ENCODE measurements at places on chromosomes 7 and 10. TPM values are rescaled to one million over a fixed set of nuclear protein-coding genes. Genes with fewer than 3 reads are reported as not detected.
A peak's percentile ranks its signal among the peaks of the same experiment; 100 is the strongest.

- H3K4me3 ChIP-seq, result no peak overlapping the region
- DNase-seq, result no peak
- H3K27ac ChIP-seq, result no peak overlapping the region
- H3K27me3 ChIP-seq, result peaks cover 3% of the 10 kb centered on the region
- no peaks in the 10 kb centered on the region for H3K4me1 ChIP-seq
These were observed 264.7 kb downstream of the BAMBI start for GRCh38 chr10:28942012-28942411.

DNA sequence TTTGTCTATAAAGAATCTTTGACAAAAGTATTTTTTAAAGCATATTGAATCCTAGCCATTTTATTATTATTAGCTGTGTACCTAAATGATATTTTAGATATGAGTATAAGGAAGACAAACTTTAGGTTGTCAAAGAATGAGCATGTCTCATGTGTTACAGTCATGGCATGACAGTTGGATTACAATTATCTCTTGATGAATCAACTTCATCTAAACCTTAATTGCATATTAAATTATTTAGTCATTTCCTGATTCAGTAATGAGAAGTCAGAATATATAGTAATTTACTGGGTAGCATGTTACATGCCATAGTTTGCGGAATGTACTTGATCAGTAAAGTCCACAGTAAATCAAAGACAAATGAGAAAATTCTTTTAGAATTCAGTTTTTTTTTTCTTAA is 59.2 kb downstream of the MAPK8 start:
- H3K27ac ChIP-seq, result no peak overlapping the region
- H3K36me3 ChIP-seq, result no peaks in the 10 kb centered on the region
- H3K4me3 ChIP-seq, result no peak overlapping the region
- H3K4me1 ChIP-seq, result peaks cover 3% of the 10 kb centered on the region
- no peak for DNase-seq

- H3K27ac ChIP-seq, result no peak overlapping the region
- no peak overlapping the region for H3K4me3 ChIP-seq
- peaks cover 19% of the 10 kb centered on the region for H3K4me1 ChIP-seq
- no peaks in the 10 kb centered on the region for H3K36me3 ChIP-seq
- H3K27me3 ChIP-seq, result peaks cover 2% of the 10 kb centered on the region
- DNase-seq, result no peak
These were observed 27.6 kb upstream of the SFMBT2 start for GRCh38 chr10:7438196-7438986.

DNA sequence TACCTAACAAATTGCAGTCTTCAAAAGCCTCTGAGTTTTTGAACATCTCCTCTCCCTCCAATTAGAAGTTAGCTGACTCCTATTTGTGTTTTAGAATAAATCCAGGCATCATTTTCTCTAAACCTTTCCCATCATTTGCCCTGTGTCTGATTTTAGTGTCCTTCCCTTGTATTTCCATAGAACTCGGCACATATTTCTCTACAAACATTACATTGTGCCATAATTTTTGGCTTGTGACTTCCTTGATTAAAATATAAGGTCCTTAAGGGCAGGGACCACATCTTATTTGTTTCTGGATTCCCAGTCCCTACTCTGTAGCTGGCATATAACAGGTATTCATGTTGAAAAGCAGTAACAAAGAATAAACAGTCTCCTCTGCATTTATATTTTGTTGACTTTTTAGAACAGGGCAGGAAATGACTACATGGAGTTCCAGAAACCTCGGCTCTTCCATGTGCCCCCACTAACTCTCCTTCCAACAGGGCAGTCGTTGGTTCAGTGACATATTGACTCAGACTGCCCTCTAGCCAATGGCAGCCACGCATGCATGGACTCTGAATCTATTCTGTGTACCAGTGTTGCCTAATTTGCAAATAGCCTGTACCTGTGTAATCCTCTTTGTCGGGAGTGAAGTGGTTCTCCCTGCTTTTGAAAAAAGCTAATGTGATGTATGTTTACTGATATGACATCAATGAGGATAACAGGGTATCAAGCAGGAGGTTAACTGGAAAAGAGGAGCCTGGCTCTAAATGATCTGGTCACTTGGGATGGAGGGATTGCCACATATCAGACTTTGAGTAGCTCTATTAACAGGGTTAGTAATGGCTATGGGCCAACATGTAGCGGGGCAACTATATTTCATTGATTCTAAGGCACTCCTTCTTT is 19.8 kb upstream of the CPN1 start:
- peaks cover 37% of the 10 kb centered on the region for H3K27me3 ChIP-seq
- H3K4me1 ChIP-seq, result no peaks in the 10 kb centered on the region
- H3K4me3 ChIP-seq, result no peak overlapping the region
- DNase-seq, result no peak
- no peak overlapping the region for H3K27ac ChIP-seq
- H3K36me3 ChIP-seq, result no peaks in the 10 kb centered on the region

DNA sequence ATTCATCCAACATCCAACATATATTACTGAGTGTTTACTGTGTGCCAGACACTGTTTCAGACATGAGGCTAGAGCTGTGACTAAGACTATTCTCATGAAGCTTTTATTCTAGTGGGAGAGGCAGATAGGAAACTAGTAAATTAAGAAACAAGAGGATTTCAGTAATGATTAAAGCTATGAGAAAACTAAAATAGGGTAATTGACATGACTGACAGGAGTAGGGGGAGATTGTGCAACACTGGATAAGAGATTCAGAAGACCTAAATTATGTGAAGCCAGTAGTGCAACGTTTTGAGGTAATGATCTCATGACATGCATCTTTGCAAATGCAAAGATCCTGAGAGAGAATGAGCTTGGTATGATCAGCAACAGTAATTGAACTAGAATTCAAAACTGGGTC is 48.6 kb upstream of the MKLN1 start:
- H3K4me3 ChIP-seq, result no peak overlapping the region
- no peak overlapping the region for H3K27ac ChIP-seq
- H3K27me3 ChIP-seq, result no peaks in the 10 kb centered on the region
- no peaks in the 10 kb centered on the region for H3K36me3 ChIP-seq
- DNase-seq, result no peak
- H3K4me1 ChIP-seq, result no peaks in the 10 kb centered on the region

MYH16 gene
- total RNA-seq, result not detected

GRCh38 chr10:59245686-59246085 is 69.2 kb downstream of the PHYHIPL start:
- no peak for DNase-seq
- no peaks in the 10 kb centered on the region for H3K4me1 ChIP-seq
- no peak overlapping the region for H3K4me3 ChIP-seq
- no peaks in the 10 kb centered on the region for H3K36me3 ChIP-seq
- no peaks in the 10 kb centered on the region for H3K27me3 ChIP-seq

LIPM gene
- not detected for total RNA-seq

- no peak overlapping the region for H3K27ac ChIP-seq
- no peaks in the 10 kb centered on the region for H3K36me3 ChIP-seq
- H3K27me3 ChIP-seq, result no peaks in the 10 kb centered on the region
- peaks cover 2% of the 10 kb centered on the region for H3K4me1 ChIP-seq
- H3K4me3 ChIP-seq, result no peak overlapping the region
- no peak for DNase-seq
These were observed 50.6 kb downstream of the MGMT start for GRCh38 chr10:129517680-129518057.

CLDN3 gene
- total RNA-seq, result not detected

DNA sequence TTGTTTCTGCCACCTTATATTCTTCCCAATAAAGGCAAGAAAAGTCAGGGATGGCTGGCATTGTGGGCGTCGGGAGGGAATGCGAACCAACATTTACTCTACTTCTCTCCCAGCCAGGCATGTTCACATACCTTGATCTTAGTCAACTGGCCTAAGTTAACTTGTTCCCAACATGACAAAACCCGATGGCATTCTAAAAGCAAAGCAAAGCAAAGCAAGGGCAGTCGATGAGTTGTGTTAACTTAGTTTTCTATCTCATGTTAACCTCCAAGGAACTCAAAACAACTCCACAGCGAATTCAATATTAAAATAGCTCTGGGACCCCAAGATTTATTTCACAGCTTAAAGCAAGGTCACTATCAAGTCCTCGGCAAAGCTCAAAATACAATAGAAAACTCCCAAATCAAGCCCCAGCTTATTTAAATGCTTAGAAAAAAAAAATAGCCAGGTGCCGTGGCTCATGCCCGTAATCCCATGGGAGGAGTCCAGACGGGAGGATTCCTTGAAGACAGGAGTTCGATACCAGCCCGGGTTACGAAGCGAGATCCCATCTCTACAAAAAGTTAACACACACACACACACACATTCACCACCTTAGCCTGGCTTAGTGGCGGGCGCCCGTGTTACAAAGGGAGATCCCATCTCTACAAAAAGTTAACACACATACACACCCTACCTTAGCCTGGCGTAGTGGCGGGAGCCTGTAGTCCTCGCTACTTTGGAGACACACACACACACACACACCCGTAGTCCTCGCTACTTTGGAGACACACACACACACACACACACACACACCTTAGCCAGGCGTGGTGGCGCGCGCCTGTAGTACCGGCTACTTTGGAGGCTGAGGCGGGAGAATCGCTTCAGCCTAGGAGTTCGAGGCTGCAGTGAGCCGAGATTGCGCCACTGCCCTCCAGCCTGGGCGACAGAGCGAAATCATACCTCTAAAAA is 901 bp upstream of the CCNY start:
- H3K4me3 ChIP-seq, result peak overlapping the region; percentile 89
- H3K27me3 ChIP-seq, result no peaks in the 10 kb centered on the region
- DNase-seq, result peak; percentile 38
- peak overlapping the region; percentile 87 for H3K27ac ChIP-seq

PLAC9 gene
- not detected for total RNA-seq

GRCh38 chr10:49498425-49498824 is 40.5 kb downstream of the ERCC6 start:
- no peak for DNase-seq
- no peak overlapping the region for H3K4me3 ChIP-seq
- no peaks in the 10 kb centered on the region for H3K27me3 ChIP-seq

DNA sequence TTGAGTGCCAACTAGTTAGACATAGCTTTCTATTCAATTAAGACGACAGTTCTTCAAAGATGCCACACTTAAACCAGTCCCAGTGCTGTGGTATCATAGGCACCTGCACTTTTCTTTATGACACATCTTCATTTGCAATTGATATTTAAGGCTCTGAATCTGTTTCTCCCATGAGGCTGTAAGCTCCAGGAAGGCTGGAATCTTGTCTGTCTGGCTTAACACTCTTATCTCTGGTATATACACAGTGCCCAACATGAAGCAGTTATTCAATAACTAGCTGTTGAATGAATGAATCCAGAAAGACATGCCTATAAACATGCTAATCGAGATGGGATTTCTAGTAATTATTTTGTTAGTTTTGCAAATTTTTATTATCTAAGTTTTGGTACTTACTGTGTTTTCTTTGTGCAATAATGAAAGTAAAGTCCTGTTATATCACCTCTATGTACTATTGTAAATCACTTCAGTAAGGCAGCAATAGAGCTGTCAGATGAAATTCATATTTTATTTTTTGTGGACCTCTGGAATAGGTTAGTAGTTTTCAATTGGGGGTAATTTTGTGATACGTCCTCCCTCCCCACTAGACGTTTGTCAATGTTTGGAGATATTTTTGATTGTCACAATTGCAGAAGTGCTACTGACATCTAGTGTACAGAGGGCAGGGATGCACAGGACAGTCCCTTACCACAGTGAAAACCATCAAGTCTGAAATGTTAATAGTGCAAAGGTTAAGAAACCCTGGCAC is 51.3 kb upstream of the STEAP4 start:
- H3K27ac ChIP-seq, result no peak overlapping the region
- peaks cover 17% of the 10 kb centered on the region for H3K27me3 ChIP-seq
- H3K36me3 ChIP-seq, result no peaks in the 10 kb centered on the region
- no peaks in the 10 kb centered on the region for H3K4me1 ChIP-seq

DNA sequence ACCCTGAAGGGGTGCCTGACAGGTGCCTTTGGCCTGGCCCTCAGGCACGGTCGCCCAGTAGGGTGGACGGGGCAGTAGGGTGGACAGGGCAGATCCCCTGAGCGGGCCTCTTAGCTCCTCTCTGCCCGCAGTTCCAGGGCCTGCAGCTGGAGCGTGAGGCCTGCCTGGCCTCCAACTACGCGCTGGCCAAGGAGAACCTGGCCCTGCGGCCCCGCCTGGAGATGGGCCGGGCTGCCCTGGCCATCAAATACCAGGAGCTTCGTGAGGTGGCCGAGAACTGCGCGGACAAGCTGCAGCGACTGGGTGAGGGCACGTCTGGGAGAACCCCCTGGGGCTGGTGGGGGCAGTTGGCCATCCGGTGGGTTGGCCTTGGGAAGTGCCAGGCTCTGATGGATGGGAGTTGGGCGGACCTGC is 1.7 kb downstream of the VPS37D start:
- peaks cover 33% of the 10 kb centered on the region for H3K27me3 ChIP-seq
- H3K36me3 ChIP-seq, result no peaks in the 10 kb centered on the region
- no peak overlapping the region for H3K27ac ChIP-seq
- DNase-seq, result no peak
- H3K4me1 ChIP-seq, result peaks cover 5% of the 10 kb centered on the region

DNA sequence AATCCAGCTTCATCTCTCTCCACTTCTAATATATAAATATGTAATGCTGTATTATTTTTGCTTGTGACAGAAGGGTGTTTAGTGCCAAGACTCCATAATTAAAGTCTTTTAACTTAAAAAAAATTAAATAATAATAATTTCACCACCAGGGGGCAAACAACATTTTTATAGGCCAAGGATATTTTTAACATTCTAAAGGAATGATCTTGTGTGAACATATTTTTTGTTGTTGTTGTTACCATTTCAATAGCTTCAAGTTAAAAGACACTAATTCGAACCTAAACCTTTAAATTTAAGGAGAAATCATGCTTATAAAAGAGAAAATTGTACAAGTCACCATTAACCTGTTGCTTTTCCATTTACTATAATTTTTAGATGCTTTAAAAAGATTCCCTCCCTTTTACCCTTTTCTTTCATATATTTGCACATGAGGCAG is 7.5 kb upstream of the DNAJC1 start:
- no peak for DNase-seq
- H3K4me1 ChIP-seq, result no peaks in the 10 kb centered on the region
- H3K36me3 ChIP-seq, result no peaks in the 10 kb centered on the region
- H3K4me3 ChIP-seq, result no peak overlapping the region
- no peak overlapping the region for H3K27ac ChIP-seq

DNA sequence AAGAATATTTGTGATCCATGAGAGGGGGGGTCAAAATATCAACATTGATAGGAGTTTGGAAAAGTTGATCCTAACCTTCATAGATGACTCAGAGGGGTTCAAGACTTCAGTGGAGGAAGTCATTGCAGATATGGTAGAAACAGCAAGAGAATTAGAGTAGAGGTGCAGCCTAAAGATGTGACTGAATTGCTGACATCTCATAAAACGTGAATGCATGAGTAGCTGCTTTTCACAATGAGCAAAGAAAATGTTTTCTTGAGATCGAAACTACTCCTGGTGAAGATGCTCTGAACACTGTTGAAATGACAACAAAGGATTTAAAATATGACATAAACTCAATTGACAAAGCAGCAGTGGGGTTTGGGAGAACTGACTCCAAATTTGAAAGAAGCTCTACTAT is 700.7 kb upstream of the FZD8 start:
- no peak for DNase-seq
- no peaks in the 10 kb centered on the region for H3K27me3 ChIP-seq
- H3K27ac ChIP-seq, result no peak overlapping the region
- no peaks in the 10 kb centered on the region for H3K36me3 ChIP-seq

NANOS1 gene
- 0.08 TPM for total RNA-seq

Measured in activated CD8-positive, alpha-beta T cell treated with anti-CD3 and anti-CD28 coated beads, Interleukin-2, amount 10 ng/mL, durations not matched to agents 7 days and 5 days (primary cell).